ENCODE measurements at places on chromosomes 2 and 18.
A peak's percentile ranks its signal among the peaks of the same experiment; 100 is the strongest.

DNA sequence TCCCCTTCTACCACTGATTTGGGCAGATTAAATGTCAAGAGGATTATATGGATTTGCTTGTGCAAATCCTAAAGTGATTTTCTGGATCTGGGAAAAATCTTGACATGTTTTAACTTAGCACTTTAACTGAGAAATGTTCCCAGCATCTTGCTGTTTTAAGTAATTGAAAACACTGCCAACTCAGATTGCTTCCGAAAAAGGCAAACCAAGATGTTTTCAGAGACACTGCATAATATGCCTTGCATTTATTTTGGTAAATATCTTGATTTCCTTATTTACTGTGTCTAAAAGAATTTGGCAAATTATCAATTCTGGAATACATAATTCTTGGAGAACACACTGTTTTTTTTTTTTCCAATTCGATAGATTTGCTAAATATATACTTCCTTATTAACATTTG, 385.0 kb upstream of the FAM98A start:
- no peak for DNase-seq

- DNase-seq = peak; percentile 44
Measured at GRCh38 chr2:36780231-36780839, 83.8 kb downstream of the VIT start.

- no peak for DNase-seq
Measured at GRCh38 chr2:24588294-24588693, 97.2 kb downstream of the NCOA1 start.

GRCh38 chr2:8831516-8831915, 5.9 kb downstream of the KIDINS220 start:
- DNase-seq = no peak

DNA sequence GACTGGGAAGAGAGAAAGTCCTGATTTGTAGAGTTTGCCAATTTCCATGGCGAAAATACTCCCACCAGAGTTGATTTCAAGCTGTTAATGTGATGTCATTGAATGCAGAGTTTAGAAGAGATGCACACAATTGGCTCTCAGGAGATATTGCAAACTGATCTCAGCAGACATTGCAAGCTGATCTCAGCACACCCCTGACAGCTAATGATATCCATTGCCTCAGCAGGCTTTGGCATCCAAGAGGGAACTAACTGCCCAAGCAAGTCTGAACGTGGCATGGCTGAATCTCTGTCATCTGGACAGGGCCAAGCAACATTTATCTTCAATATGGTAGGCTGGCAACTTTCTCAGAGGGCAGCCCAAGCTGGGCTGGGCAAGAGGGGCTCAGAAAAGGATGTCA, 78.4 kb upstream of the CYP1B1 start:
- DNase-seq = no peak

- DNase-seq = peak; percentile 31
Measured at GRCh38 chr2:70340761-70341476, 39.1 kb upstream of the FAM136A start.

GRCh38 chr18:45728336-45729010, 4.5 kb downstream of the SLC14A1 start:
- DNase-seq = no peak

- DNase-seq = peak; percentile 94
Measured at GRCh38 chr2:150526827-150527226, 39.4 kb upstream of the RND3 start.

DNA sequence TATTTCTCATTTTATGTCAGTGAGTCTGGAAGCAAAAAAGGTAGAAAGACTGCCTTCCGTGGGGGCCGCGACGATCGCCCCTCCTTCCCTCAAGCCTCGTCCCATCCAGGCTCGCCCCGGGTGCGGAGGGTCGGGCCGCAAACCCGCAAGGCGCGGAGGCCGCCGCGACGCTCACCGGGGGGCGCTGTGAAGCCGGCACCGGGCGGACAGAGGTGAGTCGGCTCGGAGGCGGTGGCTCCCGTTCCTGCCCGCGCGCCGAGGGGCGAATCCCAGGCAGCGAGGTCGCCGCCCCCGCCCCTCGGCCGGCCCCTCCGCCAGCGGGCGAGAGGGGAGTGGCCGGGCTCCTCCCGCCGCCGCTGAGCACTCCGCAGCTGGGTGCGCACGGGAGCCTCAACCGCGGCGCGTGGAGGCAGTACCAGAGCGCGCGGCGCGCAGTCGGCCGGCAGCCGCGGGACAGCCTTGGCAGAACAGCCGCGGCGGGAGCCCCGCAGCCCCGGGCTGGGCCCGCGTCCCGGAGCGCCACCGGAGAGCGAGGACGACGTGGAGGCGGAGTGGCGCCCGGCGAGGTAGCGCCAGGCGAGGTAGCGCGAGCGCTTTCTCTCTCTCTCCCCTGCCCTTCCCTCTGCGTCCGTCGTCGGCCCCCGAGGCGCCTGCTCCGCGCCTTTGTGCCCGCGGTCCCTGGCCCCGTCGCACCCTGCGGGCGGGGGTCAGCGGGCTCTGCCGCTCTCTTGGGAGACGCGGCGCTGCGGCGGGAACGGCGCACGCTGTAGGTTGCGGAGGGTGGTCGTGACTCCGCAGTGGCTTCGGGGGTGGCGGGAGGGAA, at the start of gene MYO1B:
Gene MYO1B, plus strand, starts transcription at position 359 of the 823 bp plus-strand sequence. CDS start 31,492 bp downstream, outside the sequence.
- DNase-seq = peak; percentile 45

DNA sequence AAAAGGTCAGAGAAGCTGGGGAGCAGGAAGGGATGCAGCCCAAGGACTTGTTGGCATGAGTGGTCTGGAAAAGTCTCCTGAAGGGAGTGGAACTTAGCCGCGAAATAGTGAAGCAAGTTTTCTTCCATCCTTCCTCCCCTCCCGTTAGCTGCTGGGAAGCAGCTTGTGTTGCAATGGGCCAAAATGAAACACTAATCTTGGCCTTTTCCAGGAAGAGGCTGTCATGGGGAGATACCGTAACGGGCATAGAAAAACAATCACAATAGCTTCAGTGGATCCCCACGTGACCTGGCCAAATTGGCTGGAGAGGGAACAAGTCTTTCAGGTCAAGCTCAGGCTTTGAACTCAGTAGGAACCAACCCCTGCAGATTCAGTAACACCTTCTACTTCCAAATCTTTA, 49.3 kb downstream of the SEMA4F start:
- no peak for DNase-seq

GRCh38 chr2:240292035-240292574, 143.4 kb upstream of the GPC1 start:
- DNase-seq = no peak

DNA sequence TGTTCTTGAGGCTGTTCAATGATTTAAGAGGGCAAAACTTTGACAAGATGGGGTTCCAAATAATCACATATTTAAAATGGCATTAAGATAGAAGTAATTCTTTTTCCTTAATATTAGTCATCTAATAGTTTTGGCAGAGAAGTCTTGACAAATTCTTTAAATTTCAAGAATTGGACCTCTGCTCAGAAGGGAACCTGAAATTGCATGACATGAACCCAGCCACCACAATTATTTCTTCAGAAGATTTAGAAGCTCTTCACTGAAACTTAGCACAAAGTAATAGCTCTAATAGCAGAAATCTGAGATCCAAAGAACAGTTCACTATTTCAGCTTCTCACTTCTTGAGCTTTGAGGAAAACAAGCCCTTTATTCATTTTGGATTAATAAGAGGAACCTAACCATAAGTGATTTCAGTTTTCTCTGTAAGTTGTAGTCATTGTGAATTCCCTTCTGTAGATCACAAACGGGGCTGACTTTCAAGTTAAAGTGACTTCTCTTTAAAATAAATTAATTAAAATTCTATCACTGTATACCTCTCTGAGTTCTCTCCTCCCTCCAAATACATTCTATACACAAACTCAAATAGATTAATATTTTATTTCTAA, 100.6 kb upstream of the ITGA4 start:
- DNase-seq = no peak

- no peak for DNase-seq
Measured at GRCh38 chr2:118990757-118991545, 49.0 kb downstream of the MARCO start.

DNA sequence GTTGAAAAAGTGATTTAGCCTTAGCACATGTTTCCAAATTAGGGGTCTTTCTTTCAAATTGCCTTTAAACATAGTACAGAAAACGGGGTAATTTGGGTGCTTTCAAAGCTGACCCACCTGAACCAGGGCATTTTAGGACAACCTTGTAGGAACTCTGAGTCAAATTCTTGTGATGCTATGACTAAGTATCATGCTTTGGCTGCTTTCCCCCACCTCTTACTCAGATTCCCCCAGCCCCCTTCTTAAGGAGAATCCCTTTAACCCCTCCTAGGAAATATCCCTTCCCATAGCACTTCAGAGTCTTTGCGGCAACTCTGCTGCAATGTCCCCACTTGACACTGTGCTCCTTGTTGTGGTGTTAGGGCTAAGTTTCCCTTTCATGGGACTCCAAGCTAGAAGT, 18.6 kb upstream of the KLF7 start:
- peak; percentile 44 for DNase-seq

GRCh38 chr18:75048776-75049454, 160.0 kb downstream of the PTGR3 start:
- DNase-seq = no peak

DNA sequence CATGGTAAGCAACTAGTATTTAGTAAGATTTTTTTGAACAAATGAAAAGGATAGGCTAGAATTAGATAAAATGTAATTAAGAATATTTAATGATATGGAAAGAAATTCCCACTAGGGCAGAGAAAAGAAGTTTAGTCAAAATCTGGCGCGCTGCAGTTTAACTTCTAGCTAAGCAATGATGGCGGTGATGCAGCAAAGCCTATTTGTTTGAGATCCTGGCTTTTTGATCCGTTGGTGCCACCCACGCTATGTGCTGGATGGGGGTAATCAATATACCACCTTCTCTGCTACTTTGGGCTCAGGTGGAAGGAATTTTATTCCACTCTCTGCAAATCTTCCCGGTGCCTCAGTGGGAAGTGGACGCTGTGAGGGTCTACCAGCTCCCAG, 421 bp upstream of the FAM171B start:
- no peak for DNase-seq

DNA sequence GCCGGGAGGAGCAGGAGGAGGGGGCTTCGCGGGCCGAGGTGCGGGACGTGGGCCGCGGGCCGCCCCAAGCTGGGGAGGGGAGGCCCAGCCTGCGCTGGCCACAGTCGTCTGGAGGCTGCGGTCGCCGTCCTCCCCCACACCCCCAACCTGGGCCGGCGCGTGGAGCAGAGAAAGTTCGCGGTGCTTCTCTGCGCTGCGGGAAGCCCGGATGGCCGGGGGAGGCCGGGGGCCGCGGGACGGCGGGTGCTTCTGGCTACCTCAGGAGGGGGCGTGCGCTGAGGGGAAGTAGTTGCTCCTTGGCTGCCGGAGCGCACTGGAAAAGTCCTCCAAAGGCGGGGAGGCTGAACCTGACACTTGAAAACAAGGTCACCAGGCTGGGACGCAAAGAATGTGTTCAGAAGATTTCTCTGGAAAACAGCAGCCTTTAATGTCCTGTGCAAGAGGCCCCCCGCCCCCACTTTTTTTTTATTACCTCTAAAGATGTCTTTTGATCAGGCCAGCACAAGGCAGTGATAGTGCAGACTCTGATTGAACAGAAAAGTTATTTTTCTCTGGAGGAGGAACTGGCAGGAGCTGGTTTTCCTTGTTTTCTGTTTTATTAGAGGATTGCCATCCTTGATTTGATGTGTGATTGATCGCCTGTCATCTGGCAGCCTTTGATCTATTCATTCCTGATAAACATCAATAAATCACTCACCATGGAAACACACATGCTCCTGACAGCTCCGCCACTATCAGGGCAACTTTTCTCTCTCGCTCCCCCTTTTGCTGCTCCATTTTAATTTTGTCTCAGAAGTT, 1.6 kb downstream of the TSHZ1 start:
- no peak for DNase-seq

- no peak for DNase-seq
Measured at GRCh38 chr2:11375025-11375688, 30.7 kb upstream of the ROCK2 start.
